Lung microvascular endothelial cell (primary cell): ENCODE measurements at places on chromosomes 12 and 14. TPM values are rescaled to one million over a fixed set of nuclear protein-coding genes. Genes with fewer than 3 reads are reported as not detected.
A peak's percentile ranks its signal among the peaks of the same experiment; 100 is the strongest.

DNA sequence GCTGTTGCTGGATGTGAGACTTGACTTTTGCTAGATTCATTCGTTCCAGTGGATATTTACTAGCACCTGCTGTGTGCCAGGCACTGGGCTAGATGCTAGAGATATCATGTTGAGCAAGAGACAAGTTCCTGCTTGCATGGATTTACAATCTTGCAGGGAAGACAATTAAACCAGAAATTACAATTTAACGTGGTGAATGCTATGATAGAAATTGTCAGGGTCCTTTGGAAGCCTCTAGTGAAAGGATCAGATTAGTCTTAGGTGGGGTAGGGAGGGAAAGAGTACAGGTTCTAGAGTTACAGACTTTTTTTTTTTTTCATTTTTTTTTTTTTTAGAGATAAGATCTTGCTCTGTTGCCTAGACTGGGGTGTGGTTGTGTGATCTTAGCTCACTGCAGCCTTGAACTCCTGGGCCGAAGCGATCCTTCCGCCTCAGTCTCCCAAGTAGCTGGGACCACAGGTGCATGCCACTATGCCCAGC is 36.7 kb downstream of the SPATS2 start:
- DNase-seq: no peak

DNA sequence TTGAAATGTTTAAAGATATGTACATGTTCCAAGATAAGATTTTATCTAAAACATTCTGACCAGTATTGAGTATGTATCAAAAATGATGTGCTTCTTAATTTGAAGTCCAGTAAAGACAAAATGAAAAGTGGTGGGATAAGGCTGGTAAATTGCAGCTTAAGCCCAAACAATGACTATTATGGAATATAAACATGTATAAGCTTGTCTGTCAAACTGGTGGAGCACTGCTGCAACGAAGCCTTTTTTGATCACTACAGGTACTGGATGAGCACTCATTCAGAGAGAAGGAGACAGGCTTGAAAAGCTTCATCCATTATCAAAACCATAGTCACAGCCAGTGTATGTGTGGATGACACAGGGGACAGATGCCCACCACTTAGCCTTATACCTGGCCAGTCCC is 138.4 kb downstream of the ATP23 start:
- no peak for DNase-seq

The ESR2 gene
- total RNA-seq: under 0.01 and 0.44 TPM in 2 replicates

The NKX2-1 gene
- total RNA-seq: under 0.01 TPM in 1 of 2 replicates, not detected in the other

The TAS2R30 gene
- 1.1 and 2.2 TPM in 2 replicates for total RNA-seq

- no peak for DNase-seq
Measured at GRCh38 chr12:2646341-2646740, 148.4 kb upstream of the FKBP4 start.

The OVCH1 gene
- under 0.01 TPM in 1 of 2 replicates, not detected in the other for total RNA-seq

GRCh38 chr14:52111583-52111982 is 42.7 kb upstream of the NID2 start:
- no peak for DNase-seq

DNA sequence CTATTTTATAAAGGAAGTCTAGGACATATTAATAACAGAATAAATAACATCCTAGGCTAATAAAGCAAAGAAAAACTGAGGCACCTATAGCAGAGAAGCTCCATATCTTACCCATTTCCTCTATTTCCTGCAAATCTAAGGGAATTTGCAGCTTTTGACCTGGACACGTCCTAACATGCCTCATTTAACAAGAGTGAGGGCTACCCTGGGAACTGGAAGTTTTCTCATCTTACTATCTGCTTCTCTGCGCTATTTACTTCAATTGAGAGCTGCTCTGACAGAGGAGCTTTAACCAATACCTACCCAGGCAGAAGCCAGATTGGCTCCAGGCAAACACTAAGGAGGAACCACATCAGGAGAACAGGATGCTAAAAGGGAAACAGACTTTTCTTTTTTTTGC is 5.7 kb downstream of the YBX3 start:
- DNase-seq: peak; percentile 55

The HCFC2 gene
- 12.2 and 25.0 TPM in 2 replicates for total RNA-seq

- no peak for DNase-seq
Measured at GRCh38 chr14:49014476-49014875, 571.7 kb downstream of the RPS29 start.

DNA sequence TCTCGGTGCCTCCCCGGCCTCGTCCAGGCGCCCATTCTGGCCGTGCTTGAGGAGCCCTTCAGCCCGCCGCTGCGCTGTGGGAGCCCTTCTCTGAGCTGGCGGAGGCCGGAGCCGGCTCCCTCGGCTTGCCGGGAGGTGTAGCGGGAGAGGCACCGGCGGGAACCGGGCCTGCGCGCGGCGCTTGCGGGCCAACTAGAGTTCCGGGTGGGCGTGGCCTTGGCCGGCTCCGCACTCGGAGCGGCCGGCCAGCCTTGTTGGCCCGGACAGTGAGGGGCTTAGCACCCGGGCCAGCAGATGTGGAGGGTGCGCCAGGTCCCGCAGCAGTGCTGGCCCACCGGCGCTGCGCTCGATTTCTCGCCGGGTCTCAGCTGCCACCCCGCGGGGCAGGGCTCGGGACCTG is 168.7 kb upstream of the RPL10L start:
- DNase-seq: no peak
